NCI-H446 (cell line): ENCODE measurements at places on chromosomes 11 and 22.

DNA sequence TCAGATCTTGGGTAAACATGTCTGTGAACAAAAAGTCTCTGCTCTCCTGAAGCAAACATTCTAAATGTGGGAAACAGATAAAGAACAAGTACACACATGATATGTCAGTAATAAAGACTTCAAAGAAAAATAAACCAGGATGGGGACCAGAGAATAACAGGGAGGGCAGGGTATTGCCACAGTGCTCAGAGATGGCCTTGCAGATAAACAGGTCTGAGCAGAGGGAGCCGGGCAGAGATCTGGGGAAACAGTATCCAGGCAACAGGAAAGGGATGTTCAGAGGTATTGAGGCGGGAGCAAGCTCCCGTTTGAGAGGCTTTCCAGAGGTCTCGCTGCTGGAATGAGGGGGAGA is 2.9 kb downstream of the CCDC86 start:
- no peak for DNase-seq

DNA sequence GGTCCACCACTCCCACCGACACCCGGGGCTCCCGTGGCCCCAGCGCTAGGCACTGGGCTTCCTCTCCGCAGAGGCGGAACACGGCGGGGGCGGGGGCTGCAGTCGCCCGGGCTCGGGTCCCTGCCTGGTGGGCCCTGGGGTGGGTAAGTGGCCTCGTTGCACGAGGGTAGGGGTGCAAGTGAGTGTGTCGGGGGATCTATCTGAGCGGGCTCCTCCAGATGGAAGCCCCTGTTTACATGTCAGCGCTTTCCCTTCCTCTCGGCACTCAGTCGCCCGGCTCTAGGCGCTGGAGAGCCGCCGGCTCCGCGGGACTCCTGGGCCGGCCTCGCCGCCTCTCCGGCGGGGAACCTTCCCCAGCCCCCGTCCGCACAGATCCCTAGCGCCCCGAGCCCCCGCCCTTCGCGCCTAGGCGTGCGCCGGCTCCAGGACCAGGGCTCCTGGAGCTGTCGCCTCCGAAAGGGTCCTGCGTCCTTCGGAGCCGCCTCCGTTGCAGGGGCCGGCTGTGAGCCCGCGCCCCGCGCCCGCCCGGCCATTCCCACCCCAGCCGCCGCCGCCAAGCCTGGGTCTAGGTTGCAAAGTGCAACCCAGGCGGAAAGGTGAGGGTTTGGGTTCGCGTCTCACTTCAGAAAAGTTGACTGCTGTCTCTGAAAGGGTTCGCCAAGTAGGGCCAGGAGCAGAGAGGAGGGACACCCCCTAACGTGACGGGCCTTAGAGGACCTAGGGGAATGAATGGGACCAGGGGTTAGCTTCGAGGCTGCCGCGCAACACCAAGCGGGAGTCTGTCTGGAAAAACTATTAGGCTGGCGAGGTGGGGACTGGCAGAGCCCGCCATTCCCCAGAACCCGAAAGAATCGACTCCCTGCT is 978 bp downstream of the FLI1 start:
- DNase-seq: no peak

GRCh38 chr11:73018856-73019255 is 123.3 kb downstream of the FCHSD2 start:
- DNase-seq: no peak

DNA sequence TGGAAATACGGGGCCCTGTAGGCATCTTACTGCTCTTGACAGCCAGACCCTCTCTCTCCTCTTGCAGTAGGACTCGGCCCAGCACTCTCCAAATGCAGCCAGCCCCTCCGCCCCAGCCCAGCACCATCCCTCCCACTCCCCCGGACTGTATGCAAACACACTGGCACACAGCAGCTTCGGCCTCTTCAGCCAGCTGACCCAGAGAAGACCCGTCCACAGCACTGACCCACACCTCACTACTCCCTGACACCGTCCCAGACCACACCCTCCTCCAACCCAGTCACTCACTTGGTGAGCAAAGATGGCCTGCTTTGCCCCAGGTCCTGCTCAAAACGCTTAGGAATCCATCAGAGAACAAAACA is 164.6 kb downstream of the IGLL1 start:
- no peak for DNase-seq

GRCh38 chr22:29461263-29461662 is 18.8 kb upstream of the NEFH start:
- no peak for DNase-seq

- DNase-seq: no peak
Observed at GRCh38 chr11:129815596-129816461, at the start of gene TMEM45B. TSS of gene TMEM45B (plus strand) at chr11:129815848. CDS start at chr11:129852483, 36,635 bp downstream.
